ENCODE measurements at places on chromosomes 3 and 15.

- no peak for DNase-seq
These were observed 78.8 kb downstream of the AAGAB start for GRCh38 chr15:67175643-67176071.

DNA sequence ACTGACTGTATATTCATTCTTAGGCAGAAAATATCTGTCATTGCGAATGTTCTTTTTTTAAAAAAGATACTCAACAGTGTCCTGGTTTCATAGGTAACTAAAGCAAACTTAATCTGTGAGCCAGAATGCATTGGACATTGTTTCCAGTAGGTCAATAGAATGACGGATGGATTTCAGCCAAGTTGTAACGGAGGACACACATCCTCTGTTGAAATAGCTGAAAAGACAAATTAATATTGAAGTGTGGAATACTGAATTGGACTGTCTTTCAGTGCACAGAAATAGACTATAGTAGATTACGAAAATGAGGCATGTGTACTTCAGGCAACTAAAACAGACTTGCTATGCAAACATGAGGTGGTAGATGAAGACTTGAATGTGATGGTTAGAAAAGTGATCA, 461.6 kb downstream of the WDR72 start:
- no peak for DNase-seq

DNA sequence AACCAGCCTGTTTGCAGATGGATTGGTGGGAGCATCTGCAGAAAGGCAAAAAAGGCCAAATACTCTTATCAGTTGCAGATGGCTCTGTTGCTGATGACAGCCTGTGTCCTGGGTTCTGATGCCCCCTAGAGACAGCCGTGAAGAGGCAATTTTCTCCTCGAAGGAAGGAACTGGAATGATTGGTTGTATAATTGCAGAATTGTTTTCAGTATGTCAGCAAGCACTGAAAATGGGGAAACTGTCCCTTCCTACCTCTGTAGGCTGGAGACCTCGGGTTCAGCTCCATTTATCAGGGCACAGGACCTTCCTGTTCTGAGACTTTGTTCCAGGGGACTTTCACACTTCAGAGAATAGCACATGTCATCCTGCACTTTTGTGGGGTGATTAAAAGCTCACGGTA, 103.0 kb downstream of the PGPEP1L start:
- DNase-seq: no peak

DNA sequence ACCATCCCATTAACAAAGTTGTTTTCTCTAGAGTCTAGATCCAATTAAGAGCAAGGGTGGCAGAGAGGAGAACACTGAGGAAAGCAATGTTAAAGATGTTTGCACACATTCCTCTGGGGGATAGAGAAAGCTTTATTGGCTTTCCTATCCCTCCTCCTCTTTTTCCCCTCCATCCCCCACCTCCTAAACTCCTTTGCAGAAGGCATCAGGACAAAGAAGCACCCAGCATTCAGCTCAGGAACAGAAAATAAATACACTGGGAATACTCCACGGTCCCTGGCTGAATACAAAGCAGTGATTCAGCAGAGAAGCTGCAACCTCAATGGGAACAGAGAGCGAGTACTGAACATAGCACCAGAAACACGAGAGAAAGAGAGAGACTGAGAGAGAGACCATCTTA, 21.9 kb downstream of the LSAMP start:
- DNase-seq: no peak

GRCh38 chr3:8387571-8387970, 114.1 kb upstream of the LMCD1 start:
- no peak for DNase-seq

Measured in stimulated activated CD8-positive, alpha-beta memory T cell treated with anti-CD3 and anti-CD28 coated beads, Interleukin-15, amount 100 ng/mL, for 1 hour (primary cell).